Glomerular endothelial cell (primary cell): ENCODE measurements at places on chromosomes 6 and 20. TPM values are rescaled to one million over a fixed set of nuclear protein-coding genes. Genes with fewer than 3 reads are reported as not detected.

PACRG gene
- 0.23 TPM in 1 of 2 replicates, not detected in the other for total RNA-seq

PRR18 gene
- total RNA-seq: not detected in 2 replicates

KHDC1 gene
- total RNA-seq: 2.2 and 2.9 TPM in 2 replicates

TPX2 gene
- 16.1 and 31.0 TPM in 2 replicates for total RNA-seq
